ENCODE measurements at places on chromosomes 1 and 21. TPM values are rescaled to one million over a fixed set of nuclear protein-coding genes. Genes with fewer than 3 reads are reported as not detected.

DNA sequence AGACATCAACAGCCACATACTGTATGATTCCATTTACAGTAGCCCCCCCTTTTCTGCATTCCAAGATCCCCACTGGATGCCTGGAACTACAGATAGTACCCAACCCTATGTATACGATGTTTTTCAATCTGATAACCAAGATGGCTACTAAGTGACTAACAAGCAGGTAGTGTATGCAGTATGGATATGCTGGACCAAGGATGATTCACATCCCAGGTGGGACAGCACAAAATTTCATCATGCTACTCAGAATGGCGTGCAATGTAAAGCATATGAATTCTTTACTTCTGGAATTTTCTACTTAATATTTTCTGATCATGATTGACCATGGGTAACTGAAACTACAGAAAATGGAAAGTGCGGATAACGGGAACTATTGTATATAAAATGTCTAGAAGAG, 30.0 kb upstream of the MRPS6 start:
- peaks cover 2% of the 10 kb centered on the region for H3K4me1 ChIP-seq
- no peaks in the 10 kb centered on the region for H3K27me3 ChIP-seq
- peaks cover under 1% of the 10 kb centered on the region for H3K36me3 ChIP-seq

- H3K4me1 ChIP-seq, result peaks cover 12% of the 10 kb centered on the region
- no peak overlapping the region for H3K4me3 ChIP-seq
- no peak for DNase-seq
- no peaks in the 10 kb centered on the region for H3K27me3 ChIP-seq
- no peak overlapping the region for H3K27ac ChIP-seq
These were observed 17.5 kb downstream of the TRPM2 start for GRCh38 chr21:44370786-44371410.

- H3K4me1 ChIP-seq, result no peaks in the 10 kb centered on the region
- H3K4me3 ChIP-seq, result no peak overlapping the region
- H3K27me3 ChIP-seq, result no peaks in the 10 kb centered on the region
- H3K27ac ChIP-seq, result no peak overlapping the region
- no peak for DNase-seq
These were observed 25.4 kb upstream of the LRRC3 start for GRCh38 chr21:44429894-44430293.

The RIMKLA gene
- total RNA-seq, result 0.05 TPM

DNA sequence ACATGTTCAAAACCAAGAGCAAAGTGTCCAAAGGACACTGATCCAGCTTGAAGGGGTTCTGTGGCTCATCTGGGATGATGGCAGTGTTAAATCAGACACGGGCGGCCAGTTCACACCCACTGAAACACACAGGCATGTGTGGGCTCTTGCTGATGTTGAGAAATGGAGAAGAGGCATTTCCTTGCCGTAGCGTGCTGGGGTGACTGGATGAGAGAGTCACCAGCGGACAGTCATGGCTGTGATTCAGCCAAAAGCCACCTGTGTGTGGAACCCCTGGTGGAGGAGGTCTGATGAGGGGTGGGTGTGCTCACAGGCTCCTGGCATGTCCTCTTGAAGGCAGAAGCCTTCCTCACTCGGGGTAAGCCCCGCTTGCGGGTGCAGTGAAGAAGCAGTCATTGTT, 7.2 kb downstream of the C1orf35 start:
- no peak for DNase-seq
- H3K36me3 ChIP-seq, result peaks cover 6% of the 10 kb centered on the region
- H3K4me1 ChIP-seq, result peaks cover 23% of the 10 kb centered on the region

The CNIH3 gene
- total RNA-seq, result 2.8 TPM

DNA sequence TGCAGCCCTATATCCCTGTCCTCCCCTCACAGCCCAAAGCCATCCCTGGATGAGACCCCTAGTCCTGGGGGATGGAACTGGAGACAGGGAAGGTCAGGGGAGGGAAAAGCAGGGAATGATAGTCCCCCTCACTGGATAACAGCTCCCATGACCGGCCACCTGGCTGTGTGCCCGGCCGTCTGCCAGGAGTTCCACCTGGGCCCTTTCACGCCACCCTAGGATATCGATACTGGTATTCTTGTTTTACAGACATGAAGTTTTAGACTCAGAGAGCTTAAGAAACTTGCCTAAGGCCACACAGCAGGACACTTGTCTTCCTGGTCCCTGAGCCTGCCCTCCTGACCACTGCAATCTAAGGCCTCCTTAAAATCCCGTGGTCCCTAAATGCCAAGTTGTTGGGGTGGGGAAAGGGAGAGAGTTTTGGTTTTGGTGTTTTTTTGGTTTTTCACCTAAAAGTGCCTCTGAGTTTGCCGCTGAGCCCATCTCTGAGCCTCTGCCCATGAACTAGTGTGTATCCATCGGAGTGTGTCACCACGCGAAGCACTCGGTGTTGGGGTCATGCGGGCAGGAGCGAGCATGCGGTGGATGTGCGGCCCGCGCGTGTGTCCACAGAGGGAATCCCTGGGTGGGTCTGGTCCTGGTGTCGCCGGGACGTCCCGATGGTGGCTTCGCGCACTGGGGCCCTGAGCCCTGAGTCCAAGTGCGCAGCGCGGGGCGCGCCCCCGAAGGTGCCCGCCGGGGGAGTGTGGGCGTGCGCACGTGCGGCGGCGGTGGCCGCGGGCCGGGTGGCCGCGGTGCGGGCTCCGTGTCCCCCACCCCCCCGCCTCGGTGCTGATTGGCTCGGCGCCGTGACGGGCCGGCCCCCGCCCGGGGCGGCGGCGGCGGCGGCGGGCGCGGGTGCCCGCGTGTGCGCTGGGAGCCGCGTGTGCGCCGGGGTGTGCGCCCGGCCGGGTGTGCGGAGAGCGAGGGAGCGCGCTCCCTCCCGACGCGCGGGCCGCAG, at the start of gene EPHA8:
EPHA8 (plus strand) TSS at position 906 of the 1,000 bp plus-strand sequence. CDS start 147 bp downstream, outside the sequence.
- no peak within 1 kb of the TSS for H3K27ac ChIP-seq
- peaks cover 5% of the 10 kb centered on the region for H3K4me1 ChIP-seq
- H3K4me3 ChIP-seq, result no peak within 1 kb of the TSS
- peaks cover 20% of the 10 kb centered on the region for H3K27me3 ChIP-seq

DNA sequence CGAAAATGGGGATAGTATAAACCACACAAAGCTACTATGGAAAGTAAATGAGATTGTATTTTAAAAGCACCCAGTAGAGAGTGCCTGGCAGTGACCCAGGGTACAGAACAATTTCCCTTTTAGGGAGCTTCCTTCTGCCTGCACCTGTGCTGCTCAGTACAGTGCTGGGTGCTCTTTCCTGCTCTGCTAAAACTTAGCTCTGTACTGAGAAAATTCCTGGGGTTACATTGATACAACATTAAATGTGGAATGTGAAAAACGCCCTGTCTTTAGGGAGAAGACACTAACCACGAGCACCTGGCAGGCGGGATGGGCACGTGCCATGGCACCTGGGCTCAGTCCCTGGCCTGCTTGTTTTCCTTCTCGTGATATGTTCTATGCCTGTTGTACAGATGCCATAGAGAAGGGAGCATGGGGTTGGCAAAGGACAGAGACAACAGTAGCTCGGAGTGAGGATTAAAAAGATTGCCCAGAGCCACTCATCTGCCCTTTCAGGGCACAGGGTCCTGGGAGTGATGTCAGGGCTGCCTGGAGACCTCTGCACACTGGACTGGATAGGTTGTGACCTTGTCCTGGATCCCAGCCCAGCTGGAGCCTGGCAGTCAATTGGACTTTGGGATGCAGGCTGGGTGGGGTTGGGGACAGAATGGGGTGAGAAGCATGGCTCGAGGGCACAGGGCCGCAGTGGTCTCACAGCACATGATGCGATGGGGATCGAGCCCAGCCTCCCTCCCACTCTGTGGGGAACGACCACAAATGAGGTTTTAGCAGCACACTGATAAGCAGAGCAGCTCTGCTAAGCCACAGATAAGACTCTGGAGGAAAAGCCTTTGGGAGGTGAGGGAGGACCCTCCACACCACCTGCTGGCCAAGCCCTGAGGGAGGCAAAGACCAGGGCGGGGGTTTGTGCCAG, 4.2 kb downstream of the SPATA46 start:
- no peaks in the 10 kb centered on the region for H3K4me1 ChIP-seq
- H3K36me3 ChIP-seq, result no peaks in the 10 kb centered on the region
- H3K27ac ChIP-seq, result no peak overlapping the region
- no peak overlapping the region for H3K4me3 ChIP-seq
- no peak for DNase-seq

DNA sequence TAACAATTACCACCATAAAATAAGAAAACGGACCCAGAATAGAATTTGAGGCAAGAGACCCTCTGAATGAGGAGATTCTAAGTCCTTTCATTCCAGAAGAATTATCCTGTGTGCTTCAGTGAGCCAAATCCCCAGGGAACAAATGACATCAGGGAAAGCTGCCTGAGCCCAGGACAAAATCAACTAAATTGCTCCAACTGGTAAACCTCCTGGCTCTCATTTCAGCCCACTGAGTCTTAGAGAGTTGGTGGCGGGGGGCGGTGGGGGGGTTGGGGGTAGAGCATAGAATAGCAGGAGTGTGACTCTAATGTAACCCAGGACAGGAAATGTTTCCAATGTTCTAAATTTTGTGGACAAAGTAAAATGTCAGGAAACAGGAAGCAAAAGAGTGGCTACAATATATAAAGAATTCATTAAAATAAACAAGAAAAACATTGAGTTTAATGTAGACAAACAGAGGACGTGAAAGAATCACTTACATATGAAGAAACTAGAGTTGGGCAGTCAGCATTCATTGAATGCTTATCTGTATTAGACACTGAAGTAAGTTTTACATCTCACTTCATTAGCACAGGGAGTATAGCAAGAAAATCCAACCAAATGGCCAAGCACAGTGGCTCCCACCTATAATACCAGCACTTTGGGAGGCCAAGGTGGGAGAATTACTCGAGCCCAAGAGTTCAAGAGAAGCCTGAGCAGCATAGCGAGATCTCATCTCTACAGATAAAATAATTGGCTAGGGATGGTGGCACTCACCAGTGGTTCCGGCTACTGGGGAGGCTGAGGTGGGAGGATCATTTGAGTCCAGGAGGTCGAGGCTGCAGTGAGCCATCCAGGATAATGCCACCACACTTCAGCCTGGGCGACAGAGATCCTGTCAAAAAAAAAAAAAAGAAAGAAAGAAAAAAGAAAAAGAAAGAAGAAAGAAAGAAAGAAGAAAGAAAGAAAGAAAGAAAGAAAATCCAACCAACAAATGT, 75.1 kb downstream of the DHRS3 start:
- no peaks in the 10 kb centered on the region for H3K36me3 ChIP-seq
- H3K4me1 ChIP-seq, result peaks cover 5% of the 10 kb centered on the region
- H3K27me3 ChIP-seq, result no peaks in the 10 kb centered on the region
- H3K4me3 ChIP-seq, result peak overlapping the region; percentile 24
- no peak for DNase-seq

GRCh38 chr1:55694310-55694801, 479.2 kb upstream of the USP24 start:
- peaks cover 3% of the 10 kb centered on the region for H3K27me3 ChIP-seq
- no peak for DNase-seq

GRCh38 chr1:210262167-210262896, 29.7 kb downstream of the SERTAD4 start:
- peaks cover 11% of the 10 kb centered on the region for H3K27me3 ChIP-seq
- DNase-seq, result no peak
- no peaks in the 10 kb centered on the region for H3K36me3 ChIP-seq

GRCh38 chr1:187733232-187733631, 904.5 kb downstream of the PLA2G4A start:
- H3K4me3 ChIP-seq, result no peak overlapping the region
- H3K36me3 ChIP-seq, result no peaks in the 10 kb centered on the region
- H3K27me3 ChIP-seq, result no peaks in the 10 kb centered on the region
- no peaks in the 10 kb centered on the region for H3K4me1 ChIP-seq

- H3K36me3 ChIP-seq, result peaks cover 16% of the 10 kb centered on the region
- no peaks in the 10 kb centered on the region for H3K27me3 ChIP-seq
- H3K4me1 ChIP-seq, result peaks cover 55% of the 10 kb centered on the region
- DNase-seq, result peak; percentile 68
These were observed 826 bp downstream of the LAPTM5 start for GRCh38 chr1:30756545-30757351.

- H3K27me3 ChIP-seq, result no peaks in the 10 kb centered on the region
- DNase-seq, result no peak
These were observed 47.4 kb downstream of the KCNAB2 start for GRCh38 chr1:6093071-6093470.

The OR2T35 gene
- not detected for total RNA-seq

The CASQ2 gene
- total RNA-seq, result not detected

- no peak overlapping the region for H3K27ac ChIP-seq
- peaks cover 8% of the 10 kb centered on the region for H3K4me1 ChIP-seq
- no peaks in the 10 kb centered on the region for H3K36me3 ChIP-seq
- no peak overlapping the region for H3K4me3 ChIP-seq
- H3K27me3 ChIP-seq, result peaks cover 6% of the 10 kb centered on the region
- no peak for DNase-seq
These were observed 11.3 kb upstream of the RHEX start for GRCh38 chr1:206041640-206042039.

DNA sequence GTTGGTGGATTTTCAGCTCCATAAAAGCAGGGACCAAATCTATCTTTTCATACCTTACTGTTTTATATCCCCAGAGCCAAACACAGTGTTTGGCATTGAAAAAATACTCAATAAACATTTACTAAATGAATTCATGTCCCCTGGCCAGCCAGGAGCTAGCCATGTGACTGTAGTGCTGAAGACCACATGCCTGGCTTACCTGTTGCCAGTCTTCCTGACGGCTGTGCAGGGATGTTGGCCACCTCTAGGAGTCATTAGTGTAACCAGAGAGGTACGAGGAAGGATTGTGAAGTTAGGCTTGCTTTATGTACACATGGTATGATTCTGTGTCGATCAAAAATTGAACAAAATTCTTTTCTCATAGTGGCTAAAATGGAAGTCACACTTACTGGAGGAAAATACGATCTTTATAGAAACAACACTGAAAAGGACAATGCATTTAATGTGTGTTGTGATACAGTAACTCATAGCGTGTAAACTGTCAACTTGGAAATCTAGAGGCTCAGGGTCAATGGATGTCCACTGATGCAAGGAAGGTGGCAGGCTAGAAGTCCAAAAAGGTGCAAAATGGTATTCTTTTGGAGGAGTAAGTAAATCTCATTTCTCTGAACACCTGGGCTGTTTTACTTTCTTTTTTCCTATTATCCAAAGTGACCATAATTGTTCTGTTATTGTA, 60.9 kb downstream of the FGGY start:
- no peak for DNase-seq
- no peak overlapping the region for H3K27ac ChIP-seq
- peaks cover 30% of the 10 kb centered on the region for H3K36me3 ChIP-seq
- H3K27me3 ChIP-seq, result no peaks in the 10 kb centered on the region
- no peak overlapping the region for H3K4me3 ChIP-seq

- H3K4me1 ChIP-seq, result peaks cover 32% of the 10 kb centered on the region
- H3K4me3 ChIP-seq, result peak overlapping the region; percentile 51
- no peak for DNase-seq
- peak overlapping the region; percentile 38 for H3K27ac ChIP-seq
- H3K27me3 ChIP-seq, result no peaks in the 10 kb centered on the region
These were observed 36.5 kb downstream of the PUM1 start for GRCh38 chr1:31029026-31029425.
